ENCODE measurements at places on chromosomes 1 and 21.

DNA sequence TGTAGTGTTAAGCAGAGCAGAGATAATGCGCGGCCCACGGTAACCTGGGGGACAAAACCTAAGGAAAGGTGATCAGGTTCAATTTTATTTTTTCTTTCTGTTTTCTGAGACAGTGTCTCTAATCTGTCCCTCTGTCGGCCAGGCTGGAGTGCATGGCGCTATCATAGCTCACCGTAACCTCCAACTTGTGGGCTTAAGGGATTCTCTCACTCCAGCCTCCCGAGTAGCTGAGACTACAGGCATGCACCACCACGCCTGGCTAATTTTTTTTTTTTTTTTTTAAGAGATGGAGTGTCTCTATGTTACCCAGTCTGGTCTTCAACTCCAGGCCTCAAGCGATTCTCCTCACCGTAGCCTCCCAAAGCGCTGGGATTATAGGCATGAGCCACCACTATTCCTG is 724 bp upstream of the ANKRD35 start:
- DNase-seq = no peak

DNA sequence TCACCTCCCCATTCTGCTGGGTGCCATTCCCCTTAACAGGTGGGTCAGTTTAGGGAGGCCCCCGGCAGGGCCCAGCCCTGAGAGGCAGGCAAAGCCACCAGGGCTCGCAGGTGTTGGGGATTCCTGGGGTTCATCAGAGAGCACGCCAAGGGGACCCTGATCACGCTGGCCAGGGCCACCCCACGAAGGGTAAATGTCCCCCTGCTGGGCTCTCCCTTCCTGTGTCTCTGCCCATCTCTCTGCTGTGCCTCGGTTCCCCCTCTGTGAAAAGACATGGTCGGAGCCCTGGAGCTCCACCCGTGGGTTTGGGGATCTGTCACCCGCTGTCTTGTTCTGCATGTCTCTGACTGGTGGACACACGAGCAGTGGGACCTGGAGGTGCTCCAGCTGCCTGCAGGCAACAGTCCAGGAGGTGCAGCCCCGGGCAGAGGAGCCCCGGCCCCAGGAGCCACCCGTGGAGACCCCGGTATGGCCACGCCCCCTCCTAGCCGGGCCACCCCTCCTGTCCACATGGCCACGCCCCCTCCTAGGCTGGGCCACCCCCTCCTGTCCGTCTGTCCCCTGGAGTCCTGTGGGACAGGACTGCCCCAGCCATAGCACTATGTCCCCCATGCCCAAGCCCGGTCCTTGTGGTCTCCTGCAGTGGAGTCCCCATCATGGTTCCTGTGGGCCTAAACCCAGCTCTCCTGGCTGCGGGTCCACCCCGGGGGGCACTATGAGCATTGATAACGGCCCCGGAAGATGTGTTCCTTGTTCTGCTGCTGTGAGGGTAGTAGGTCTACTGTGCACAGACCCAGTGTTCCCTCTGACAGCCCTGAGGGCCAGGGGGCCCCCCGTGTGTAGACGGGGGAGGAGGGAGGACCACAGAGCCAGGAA is 6.5 kb downstream of the AIRE start:
- no peak for DNase-seq

DNA sequence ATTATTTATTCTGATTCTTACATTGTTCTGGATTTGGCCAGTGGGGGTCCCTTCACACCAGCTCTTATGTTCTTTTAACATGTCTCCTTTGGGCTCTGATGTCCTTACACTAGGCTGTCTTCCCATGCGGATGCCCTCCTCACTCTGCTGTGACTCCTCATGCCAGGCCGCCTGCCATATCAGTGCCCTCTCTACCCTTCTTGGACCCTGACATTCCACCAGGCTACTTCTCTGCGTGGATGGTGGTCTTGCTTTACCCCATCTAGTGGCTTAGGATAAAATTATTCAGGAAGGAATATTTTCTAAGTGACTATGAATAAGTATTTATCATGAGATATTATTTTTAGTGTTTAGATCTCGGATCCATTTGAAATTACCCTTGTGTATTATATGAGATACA is 21.2 kb downstream of the ATF6 start:
- DNase-seq = no peak

GRCh38 chr21:28159396-28159795 is 833.3 kb downstream of the LTN1 start:
- no peak for DNase-seq

GRCh38 chr21:25179116-25179515 is 428.2 kb downstream of the MRPL39 start:
- no peak for DNase-seq

DNA sequence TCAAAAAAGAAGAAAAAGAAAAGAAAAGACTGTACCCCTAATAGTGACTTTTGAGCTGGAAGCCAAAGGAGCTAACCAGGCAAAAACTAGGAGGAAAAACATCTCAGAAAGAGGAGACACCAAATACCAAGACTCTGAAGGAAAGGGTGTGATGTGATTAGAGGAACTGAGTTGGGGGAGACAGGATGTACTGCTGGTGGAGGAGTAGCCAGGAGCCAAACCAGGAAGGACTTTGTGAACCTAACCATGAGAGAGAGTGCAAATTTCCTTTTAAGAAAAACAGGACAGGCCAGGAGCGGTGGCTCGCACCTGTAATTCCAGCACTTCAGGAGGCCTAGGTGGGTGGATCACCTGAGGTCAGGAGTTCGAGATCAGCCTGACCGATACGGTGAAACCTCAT is 4.1 kb upstream of the RBP7 start:
- no peak for DNase-seq

DNA sequence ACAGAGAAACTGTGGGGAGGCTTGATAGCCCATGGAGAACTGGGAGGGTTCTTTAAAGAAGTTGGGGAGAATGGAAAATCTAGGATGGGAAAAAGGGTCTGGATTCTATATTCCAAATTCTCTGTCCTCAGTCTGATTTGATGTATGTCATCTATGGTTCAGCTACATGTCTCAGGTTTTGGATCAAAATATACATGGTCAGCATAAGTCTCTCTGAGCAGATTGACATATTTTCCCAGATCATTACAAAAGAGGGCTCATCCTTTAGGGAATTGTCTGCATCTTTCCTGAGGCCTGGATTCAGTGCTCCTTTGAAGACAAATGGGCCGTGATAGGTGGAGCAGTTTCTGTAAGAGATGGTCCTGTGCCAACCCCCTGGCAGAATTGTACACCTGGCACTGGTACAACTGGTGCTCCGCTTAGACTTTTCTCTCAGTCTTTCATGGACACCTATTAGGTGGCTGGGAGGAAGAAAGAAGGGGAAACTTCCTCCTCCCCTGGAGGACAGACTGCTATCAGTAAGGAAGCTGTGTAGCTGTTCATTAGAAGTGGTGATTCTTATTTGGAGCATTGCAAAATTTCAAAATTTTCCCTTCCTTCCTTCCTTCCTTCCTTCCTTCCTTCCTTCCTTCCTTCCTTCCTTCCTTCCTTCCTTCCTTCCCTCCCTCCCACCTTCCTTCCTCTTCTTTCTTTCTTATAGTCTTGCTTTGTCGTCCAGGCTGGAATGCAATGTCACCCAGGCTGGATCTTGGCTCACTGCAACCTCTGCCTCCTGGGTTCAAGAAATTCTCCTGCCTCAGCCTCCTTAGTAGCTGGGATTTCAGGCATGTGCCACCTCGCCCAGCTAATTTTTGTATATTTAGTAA is 26.1 kb upstream of the RGL1 start:
- no peak for DNase-seq

- no peak for DNase-seq
Measured at GRCh38 chr1:90831910-90832309, 114.8 kb upstream of the BARHL2 start.

GRCh38 chr1:10617318-10617717 is 142.6 kb downstream of the PEX14 start:
- DNase-seq = no peak

DNA sequence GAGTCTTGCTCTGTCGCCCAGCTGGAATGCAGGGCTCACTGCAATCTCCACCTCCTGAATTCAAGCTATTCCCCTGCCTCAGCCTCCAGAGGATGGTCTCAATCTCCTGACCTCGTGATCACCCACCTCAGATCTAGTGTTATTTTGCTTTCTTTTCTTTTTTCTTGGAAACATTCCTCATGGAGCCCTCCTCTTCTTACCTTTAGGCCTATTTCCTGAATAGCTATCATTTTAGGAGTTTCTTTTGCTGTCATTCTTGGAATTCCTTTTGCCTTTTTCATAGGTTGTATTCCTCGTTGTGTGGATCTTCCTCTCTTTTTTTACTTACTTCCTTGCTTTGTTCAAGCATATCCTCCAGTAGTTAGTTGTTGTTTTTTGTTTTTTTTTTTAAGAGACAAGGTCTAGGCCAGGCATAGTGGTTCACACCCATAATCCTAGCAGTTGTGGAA is 173.8 kb downstream of the RASAL2 start:
- no peak for DNase-seq

GRCh38 chr1:245217853-245218608 is 63.2 kb downstream of the KIF26B start:
- DNase-seq = no peak

GRCh38 chr1:23854568-23854967 is 13.5 kb downstream of the FUCA1 start:
- no peak for DNase-seq

DNA sequence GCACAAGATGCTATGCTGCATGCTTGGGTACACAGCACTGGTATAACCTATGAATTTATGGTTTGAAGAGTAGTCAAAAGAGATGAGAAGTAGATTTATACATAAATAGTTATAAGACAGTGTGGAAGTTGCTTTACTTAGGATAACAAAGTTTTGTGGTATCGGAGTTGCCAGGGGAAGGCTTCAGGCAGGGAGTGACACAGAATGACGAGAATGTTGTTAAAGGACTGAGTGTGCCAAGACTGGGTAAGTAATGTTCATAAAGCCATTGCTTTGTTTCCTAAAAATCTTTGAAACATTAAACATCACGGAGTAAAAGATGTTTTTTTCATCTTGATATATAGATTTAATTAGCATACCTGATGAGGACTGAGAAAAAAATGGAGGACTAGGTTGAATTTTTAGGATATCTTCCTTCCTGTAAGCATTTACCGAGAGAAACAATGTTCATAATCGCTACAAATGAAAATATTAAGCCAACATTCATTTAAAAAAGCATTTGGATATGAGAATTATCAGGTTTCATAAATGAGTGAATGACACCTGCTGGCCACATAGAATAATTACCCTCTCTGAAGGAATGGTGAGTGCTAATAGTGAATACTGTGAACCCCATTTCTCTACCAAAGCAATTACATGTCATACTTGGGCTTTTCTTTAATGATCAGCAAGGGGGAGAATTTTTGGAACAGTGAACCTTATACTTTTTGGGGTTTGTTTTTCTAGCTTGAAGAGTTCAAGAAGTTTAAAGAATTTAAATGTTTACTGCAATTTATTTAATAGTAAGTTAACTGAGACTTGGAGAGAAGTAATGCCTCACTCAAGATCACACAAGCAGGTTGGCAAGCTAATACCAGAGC is 28.4 kb downstream of the EXTL2 start:
- no peak for DNase-seq

DNA sequence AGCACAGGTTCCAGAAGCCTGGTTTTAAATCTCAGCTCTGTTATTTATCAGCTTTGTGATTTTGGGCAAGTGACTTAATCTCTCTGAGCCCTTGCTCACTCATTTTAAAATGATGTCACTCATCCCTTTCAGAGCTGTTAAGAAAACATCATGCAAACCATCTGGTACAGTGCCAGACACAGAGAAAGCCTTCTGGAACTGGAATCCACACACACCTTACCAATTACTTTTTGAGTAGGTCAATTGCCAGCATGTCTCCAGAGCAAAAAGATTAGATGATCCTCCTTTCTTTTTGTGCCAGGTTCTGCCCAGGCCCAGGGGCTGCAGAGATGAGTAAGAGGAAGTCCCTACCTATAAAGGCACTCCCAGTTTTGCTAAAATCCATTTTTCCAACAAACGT is 61.3 kb downstream of the ROR1 start:
- no peak for DNase-seq

GRCh38 chr1:228216371-228217320 is 8.8 kb downstream of the OBSCN start:
- DNase-seq = no peak

- no peak for DNase-seq
Measured at GRCh38 chr21:42120101-42120902, 49.2 kb downstream of the UMODL1 start.

DNA sequence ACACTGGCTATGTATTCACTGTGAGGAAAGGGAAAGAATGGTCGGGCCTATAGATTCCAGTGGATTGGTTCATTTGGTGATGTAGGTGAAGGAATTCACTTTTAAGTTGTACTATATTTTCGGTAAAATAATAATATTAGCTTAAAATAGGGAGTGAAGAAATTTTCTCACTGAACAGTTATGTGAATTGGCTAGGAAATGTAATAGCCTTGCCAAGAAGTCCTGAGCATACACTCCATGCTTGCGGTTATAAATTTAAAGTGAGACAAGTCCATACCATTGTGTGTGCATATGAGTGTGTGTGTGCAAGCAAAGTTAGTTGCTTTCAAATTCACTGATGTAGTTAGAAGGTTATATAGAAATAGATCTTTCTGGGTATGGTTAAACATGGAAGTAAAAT is 1651.0 kb downstream of the NCAM2 start:
- DNase-seq = no peak

GRCh38 chr1:116997066-116997465 is 4.5 kb upstream of the CD101 start:
- no peak for DNase-seq

DNA sequence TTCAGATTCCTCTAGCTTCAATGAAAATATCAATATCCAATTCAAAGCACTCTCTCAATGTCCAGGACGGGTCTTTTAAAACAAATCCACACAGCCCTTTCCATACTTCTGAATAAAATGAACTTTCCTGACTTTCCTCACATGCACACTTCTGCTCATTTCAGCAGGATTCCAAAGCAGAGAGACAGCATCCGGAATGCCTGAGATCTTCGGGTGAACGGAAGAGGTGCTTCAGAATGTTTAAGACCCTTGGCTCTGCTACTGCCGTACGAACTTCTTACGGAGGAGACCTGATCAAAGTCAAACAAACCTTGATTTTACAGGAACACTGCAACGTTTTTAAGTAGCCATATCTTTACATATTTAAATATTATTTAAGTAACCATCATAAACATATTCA is 245.7 kb downstream of the PTBP2 start:
- no peak for DNase-seq

DNA sequence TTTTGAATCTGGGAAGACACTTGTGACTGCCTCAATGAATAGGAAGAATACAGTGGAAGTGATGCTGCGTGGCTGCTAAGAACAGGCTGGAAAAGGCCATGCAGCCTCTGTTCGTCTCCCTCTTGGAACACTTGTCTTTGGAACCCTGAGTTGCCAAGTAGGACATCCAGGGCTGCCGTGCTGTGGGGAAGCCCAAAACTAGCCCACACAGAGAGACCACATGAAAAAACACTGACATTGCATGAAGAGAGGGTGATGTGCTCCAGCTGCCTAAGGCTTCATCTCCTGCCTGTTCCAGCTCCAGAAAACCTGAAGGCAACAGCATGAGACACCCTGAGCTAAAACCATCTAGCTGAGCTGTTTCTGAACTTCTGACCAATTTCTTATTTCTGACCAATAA is 61.1 kb upstream of the GNG4 start:
- no peak for DNase-seq

All from stimulated activated CD8-positive, alpha-beta memory T cell treated with anti-CD3 and anti-CD28 coated beads, Interleukin-4, amount 100 ng/mL, for 1 hour (primary cell).